ENCODE measurements at places on chromosomes 12 and 14.

DNA sequence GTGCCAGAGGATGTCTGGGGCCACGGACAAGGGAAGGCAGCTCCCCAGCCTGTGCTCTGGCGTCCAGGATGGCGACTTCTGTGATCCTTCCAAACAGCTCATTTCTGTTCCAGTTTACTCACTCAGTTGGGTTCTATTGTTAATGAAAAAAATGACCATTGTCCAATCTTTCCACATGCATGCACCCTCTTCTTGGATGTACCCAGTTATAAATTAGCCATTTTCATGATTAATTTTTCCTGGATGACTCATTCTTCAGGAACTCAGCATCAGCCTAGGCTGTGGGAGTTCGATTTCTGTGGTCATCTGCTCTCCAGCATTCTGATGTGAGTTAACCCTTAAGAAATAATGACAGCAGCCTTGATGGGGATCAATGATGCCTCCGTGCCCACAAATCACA lies 926.8 kb downstream of the BCL11B start:
- no peaks in the 10 kb centered on the region for H3K36me3 ChIP-seq
- H3K27me3 ChIP-seq = no peaks in the 10 kb centered on the region
- no peaks in the 10 kb centered on the region for H3K4me1 ChIP-seq

- H3K27me3 ChIP-seq = peaks cover 21% of the 10 kb centered on the region
- H3K36me3 ChIP-seq = no peaks in the 10 kb centered on the region
- H3K27ac ChIP-seq = no peak overlapping the region
- H3K4me3 ChIP-seq = no peak overlapping the region
- no peak for ATAC-seq
These were observed 5.2 kb downstream of the TRHDE start for GRCh38 chr12:72277415-72277814.

DNA sequence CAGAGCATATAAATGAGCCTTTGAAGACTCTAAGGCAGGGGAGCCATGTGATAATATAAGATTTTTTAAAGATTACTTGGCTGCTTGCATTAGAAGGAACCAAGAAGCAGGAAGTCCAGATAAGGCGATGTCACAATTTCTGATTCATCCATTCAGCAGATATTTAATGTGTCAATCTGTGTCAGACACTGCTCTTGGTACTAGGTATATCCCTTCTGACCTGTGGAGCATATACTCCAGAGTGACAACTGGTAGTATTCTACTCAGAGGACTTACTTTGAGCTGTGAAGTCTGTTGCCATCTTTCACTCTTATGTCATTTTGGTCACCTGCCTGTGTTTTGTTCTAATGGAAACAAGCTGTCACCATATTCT lies 10.7 kb downstream of the EID3 start:
- ATAC-seq = no peak
- H3K4me3 ChIP-seq = no peak overlapping the region
- H3K4me1 ChIP-seq = peaks cover 11% of the 10 kb centered on the region
- peaks cover 56% of the 10 kb centered on the region for H3K36me3 ChIP-seq

- peaks cover 75% of the 10 kb centered on the region for H3K27me3 ChIP-seq
- ATAC-seq = peak; percentile 56
- H3K4me3 ChIP-seq = peak overlapping the region; percentile 71
These were observed 1.3 kb downstream of the PRPH start for GRCh38 chr12:49296034-49296835.

- peaks cover 38% of the 10 kb centered on the region for H3K4me1 ChIP-seq
- H3K4me3 ChIP-seq = no peak overlapping the region
- no peak for ATAC-seq
- peak overlapping the region; percentile 94 for H3K27ac ChIP-seq
- no peaks in the 10 kb centered on the region for H3K36me3 ChIP-seq
These were observed 334.2 kb downstream of the BMP4 start for GRCh38 chr14:53622447-53622846.

DNA sequence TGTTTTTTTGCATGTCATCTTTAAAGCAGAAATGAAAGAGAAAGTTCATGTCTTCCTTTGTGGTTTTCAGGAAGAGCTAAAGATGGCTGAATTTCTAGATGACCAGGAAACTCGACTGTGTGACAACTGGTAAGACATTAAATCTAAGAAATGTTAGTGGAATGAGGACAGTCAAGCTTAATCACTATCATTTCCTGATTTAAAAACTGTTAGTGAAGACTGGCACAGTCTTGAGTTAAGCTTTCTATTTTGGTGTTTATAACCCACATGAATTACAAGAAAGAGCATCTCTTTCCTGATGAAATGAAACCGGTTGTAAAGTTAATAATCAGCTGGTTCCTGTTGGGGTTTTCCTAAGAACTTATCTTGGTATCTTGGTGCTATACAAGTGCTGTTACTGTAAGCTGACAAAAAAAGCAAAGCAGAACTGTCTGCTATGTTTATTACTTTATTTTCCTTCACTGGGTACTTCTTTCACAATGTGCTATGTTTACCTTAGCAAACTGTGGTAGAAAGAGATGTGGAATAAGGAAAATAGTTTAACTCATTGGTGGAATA lies 5.2 kb downstream of the TRAFD1 start:
- H3K4me1 ChIP-seq = peaks cover 48% of the 10 kb centered on the region
- H3K4me3 ChIP-seq = peak overlapping the region; percentile 61
- H3K36me3 ChIP-seq = peaks cover 20% of the 10 kb centered on the region

DNA sequence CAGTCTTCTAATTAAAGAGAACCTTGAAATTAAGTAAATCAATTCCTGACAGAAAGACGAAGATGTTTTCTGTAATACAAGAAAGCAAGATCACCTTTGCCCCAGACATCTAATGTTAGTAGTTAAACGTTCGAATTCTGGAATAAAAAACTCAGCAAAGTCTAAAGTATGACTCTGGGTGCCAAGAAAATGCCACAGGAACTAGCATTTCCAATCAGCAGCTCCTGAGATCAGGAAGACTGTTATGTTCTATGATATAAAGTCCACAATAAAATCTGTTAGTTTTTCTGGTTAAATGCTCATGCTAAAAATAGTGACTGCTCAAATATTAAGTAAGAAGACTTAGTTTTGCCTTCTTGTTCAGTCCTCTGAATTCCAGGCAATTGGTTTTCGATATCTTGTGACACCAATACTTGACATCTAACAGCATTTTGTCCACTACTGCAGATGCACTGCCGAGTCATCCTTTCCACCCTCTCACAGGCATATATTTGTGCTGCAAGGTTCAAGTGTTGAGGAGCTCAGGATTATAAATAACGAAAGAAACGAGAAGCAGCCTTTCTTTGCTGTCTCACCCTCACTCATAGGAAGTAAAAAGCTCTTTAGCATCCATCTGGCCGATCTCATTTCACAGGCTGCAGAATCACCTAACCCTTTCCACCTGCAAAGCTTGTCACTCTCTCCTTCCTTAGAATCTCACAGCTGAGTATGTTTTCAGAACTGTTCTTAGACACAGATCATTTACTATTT lies 32.0 kb downstream of the SSH1 start:
- H3K4me3 ChIP-seq = peak overlapping the region; percentile 50
- H3K4me1 ChIP-seq = peaks cover 40% of the 10 kb centered on the region
- peak overlapping the region; percentile 64 for H3K27ac ChIP-seq
- H3K36me3 ChIP-seq = peaks cover 27% of the 10 kb centered on the region
- no peaks in the 10 kb centered on the region for H3K27me3 ChIP-seq

- peaks cover 9% of the 10 kb centered on the region for H3K36me3 ChIP-seq
- H3K27me3 ChIP-seq = peaks cover 32% of the 10 kb centered on the region
- peaks cover 41% of the 10 kb centered on the region for H3K4me1 ChIP-seq
- H3K27ac ChIP-seq = peak overlapping the region; percentile 86
These were observed 130.9 kb downstream of the NDUFA12 start for GRCh38 chr12:94872671-94872970.

DNA sequence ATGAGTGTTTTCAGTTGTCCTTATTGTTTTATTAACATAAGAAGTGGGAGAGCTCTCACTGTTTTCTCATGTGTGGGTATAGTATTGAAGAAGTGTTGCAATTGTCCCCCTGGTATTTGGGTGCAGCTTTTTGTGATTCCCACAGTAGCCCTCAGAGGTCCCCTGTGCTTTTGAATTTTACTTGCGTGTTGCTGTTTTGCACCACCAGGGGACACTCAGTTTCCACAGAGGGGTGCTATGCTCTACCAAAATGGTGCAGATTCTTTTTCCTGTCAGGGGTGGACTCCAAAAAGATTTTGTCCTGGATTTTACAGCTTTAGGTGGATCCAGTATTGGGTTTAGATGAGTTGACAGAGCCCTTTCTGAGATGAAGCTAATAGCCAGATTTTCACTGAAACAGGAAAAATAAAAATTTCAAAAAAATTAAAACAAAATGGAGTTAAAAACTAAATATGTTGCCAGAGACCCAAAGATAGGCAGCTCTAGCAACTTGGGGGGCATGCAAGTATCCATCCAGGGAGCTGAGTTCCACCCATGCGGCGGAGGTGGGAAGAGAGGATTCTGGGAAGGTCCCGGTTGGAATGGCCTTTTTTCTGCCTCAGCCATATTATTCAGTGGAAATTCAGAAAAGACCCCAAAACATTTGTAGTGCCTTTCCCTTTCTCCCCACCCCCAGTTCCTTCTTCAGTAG lies 50.2 kb downstream of the TTLL5 start:
- no peak overlapping the region for H3K4me3 ChIP-seq
- ATAC-seq = no peak
- no peak overlapping the region for H3K27ac ChIP-seq
- H3K36me3 ChIP-seq = peaks cover 14% of the 10 kb centered on the region
- no peaks in the 10 kb centered on the region for H3K4me1 ChIP-seq

GRCh38 chr12:73598626-73599025 lies 939.0 kb upstream of the ATXN7L3B start:
- no peak overlapping the region for H3K27ac ChIP-seq
- H3K4me1 ChIP-seq = no peaks in the 10 kb centered on the region
- no peaks in the 10 kb centered on the region for H3K36me3 ChIP-seq
- no peak for ATAC-seq

DNA sequence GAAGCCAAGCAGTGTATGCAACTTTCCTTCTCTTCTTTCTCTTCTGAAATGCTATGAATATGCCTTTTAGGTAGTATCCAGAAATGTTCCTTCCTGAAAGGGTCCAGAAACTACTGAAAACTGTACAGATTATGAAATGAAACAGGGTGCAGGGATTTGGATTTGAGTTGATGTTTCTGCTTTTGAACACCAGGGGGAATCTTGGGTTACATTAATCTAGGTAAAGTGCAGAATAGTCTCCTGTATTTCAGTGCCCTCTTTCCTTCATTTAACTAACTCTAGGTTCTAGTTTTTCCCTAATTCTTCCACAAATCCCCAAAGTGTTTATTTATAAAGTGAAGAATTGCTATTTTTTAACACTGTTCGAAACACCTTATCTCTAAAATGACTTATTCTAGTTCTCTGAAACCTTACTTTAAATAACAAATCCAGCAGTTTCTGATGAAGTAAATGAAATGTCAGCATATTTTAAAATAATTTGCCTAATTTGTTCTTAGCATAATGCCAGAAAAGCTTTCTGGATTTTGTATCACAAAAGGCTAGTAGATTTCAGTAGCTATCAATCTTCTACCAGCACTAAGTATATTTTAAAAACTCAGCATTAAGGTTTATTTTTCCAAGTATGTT lies 111.9 kb downstream of the LRRK2 start:
- no peaks in the 10 kb centered on the region for H3K27me3 ChIP-seq
- no peak overlapping the region for H3K27ac ChIP-seq
- H3K36me3 ChIP-seq = peaks cover 61% of the 10 kb centered on the region
- no peak overlapping the region for H3K4me3 ChIP-seq

DNA sequence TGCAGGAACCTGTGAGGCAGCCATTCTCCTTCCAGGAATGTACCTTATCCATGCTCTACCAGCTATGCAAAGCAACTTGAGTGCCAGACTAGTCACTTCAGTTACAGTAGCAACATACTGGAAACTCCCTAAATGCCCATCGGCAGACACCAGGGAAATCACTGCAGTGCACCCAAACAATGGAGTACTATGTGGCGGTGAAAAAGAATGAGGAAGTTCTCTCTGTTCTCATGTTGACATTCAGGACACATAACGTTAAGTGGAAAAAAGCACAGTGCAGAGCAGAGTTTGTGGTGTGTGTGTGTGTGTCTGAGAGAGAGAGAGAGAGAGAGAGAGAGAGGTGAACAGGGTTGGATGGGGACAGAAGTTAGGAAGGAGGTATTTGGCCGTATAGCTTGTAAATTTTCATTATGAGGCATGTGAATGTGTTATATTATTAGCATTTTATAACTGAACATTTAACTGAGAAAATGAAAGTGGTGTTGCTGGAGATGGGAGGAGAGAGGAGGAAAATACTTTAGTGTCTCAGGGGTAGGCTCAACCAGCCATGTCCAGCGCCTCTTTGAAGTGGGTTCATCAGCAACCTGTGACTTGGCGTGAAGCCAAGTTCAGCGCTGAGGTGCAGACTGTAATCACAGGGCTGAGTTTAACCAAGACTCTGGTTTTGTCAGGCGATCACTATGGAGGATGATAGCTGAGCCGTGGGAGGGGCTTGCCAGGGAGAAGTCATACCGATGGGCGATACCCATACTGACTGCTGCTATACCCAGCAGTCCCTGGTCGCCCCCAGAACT lies 17.3 kb downstream of the TNFAIP2 start:
- peak; percentile 92 for ATAC-seq
- peak overlapping the region; percentile 45 for H3K4me3 ChIP-seq
- peaks cover 26% of the 10 kb centered on the region for H3K4me1 ChIP-seq
- H3K27me3 ChIP-seq = peaks cover 51% of the 10 kb centered on the region

DNA sequence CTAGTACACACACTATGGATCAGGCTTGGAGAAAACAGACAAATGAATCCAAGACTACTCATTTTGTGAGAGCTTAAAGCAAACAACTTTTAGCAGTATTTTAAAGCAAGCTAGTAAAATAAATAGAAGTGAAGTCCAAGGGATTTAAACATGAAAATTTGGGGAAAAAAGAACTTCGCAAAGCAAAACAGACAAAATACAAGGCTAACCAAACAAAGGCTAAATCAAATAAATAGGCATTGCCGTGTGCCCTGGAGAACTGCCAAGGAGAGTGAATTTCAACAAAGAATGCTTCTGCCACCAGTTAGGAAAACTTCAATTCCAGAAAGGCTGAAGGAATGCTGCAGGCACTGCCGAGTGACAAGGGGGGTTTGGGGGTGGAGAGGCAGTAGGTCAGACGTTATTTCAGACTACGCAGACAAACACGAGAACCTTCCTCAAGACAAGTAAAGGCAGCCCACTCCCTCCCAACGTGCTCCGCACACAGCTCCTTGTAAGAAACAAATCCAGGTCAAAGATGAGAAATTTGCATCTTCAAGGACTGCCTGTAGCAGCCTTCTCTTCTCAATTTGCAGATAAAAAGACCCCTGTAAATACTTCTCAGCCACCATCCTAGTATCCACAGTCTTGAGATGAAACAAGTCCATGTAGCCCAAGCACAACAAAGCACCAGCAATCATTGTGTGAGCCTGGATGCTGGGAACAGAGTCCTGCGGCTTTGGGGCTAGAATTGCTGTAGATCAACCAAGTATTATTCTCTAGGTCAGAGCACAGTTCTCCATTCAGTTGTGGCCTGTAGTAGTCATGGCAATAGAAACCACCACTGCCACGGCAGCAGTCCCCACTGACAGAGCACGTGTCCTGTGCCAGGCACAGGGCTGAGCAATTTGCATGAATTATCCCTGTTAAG lies 43.3 kb downstream of the EFCAB11 start:
- no peak for ATAC-seq
- H3K4me3 ChIP-seq = no peak overlapping the region
- H3K27me3 ChIP-seq = no peaks in the 10 kb centered on the region
- no peak overlapping the region for H3K27ac ChIP-seq
- no peaks in the 10 kb centered on the region for H3K36me3 ChIP-seq
